ENCODE measurements at places on chromosomes 6 and 20.

DNA sequence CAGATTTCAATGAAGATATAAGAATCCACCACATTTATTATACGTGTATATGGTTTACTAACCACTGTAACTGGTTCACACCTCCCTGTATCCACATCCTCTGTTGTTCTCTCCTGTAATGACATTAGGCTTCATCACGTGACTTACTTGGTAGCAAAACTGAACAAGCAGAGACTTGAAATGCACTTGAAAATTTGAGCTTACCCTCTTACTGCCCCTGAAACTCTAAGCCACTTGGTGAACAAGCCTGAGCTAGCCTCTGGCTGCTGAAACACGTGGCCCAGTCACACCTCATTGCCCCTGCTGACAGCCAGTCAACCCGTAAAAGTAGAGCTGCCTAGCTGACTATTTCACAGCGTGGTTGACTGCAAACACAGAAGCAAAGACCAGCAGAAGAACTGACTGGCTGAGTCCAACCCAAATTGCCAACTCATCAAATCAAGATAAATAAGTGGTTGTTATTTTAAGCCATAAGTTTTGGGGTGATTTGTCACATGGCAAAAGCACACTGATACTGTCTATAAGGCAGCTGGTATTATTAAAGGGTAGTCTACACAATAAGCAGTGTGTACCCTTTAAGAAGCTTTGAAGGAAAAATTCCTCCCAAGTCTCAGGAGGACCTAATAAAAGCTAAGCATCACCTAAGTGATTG, 109.0 kb downstream of the RALGAPA2 start:
- no peak for DNase-seq

GRCh38 chr6:152176268-152176667, 368.8 kb downstream of the ESR1 start:
- DNase-seq, result no peak

GRCh38 chr6:11592294-11592906, 54.9 kb downstream of the TMEM170B start:
- no peak for DNase-seq

GRCh38 chr6:31736768-31737314, 511 bp upstream of the CLIC1 start:
- DNase-seq, result no peak

GRCh38 chr6:169752074-169752623, 727 bp downstream of the ERMARD start:
- DNase-seq, result no peak

GRCh38 chr6:163404825-163405265, 9.7 kb upstream of the QKI start:
- no peak for DNase-seq

GRCh38 chr20:61621035-61621730, 369.1 kb downstream of the CDH4 start:
- DNase-seq, result no peak

- DNase-seq, result no peak
Observed at GRCh38 chr6:126180585-126180984, 159.3 kb upstream of the CENPW start.

GRCh38 chr6:16544006-16544405, 217.3 kb downstream of the ATXN1 start:
- no peak for DNase-seq

DNA sequence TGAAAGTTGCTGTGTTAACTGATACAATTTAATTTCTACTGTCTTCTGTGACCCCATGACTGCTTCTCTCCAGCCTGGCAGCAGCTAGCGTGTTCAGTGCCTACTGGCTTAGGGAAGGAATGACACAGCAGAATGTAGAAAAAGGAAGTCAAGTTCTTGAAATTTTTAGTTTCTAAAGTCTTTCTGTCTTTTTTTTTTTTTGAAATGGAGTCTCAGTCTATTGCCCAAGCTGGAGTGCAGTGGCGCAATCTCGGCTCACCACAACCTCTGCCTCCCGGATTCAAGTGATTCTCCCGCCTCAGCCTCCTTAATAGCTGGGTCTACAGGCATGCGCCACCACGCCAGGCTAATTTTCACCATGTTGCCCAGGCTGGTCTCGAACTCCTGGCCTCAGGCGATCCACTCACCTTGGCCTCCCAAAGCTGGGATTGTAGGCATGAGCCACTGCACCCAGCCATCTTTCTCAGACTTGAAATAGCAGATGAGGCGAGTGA, 39.3 kb downstream of the PCNA start:
- no peak for DNase-seq

Measured in stimulated activated CD4-positive, alpha-beta T cell treated with anti-CD3 and anti-CD28 coated beads, Interleukin-12 subunit alpha, Interleukin-12 subunit beta, amount 100 ng/mL, for 24 hours (primary cell).